ENCODE measurements at places on chromosomes 13 and 19.

DNA sequence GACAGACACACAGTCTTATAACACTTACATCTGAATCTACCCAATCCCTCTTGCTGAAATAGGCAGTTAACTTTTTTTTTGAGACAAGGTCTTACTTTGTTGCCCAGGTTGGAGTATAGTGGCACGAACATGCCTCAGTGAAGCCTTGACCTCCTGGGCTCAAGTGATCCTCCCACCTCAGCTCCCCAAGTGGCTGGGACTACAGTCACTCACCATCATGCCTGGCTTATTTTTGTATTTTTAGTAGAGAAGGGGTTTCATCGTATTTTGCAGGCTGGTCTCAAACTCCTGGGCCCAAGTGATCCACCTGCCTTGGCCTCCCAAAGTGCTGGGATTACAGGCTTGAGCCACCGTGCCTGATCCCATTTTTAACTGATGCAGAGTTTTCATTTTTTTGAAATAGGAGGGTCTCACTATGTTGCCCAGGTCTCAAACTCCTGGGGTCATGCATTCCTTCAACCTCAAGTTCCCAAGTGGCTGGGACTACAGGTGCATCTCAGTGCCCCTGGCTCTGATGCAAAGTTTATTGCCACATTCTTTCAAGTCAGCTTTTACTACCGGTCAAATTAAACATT is 7.6 kb downstream of the ELF1 start:
- DNase-seq, result no peak

- DNase-seq, result no peak
Observed at GRCh38 chr13:51765142-51765515, 38.8 kb downstream of the DHRS12 start.

DNA sequence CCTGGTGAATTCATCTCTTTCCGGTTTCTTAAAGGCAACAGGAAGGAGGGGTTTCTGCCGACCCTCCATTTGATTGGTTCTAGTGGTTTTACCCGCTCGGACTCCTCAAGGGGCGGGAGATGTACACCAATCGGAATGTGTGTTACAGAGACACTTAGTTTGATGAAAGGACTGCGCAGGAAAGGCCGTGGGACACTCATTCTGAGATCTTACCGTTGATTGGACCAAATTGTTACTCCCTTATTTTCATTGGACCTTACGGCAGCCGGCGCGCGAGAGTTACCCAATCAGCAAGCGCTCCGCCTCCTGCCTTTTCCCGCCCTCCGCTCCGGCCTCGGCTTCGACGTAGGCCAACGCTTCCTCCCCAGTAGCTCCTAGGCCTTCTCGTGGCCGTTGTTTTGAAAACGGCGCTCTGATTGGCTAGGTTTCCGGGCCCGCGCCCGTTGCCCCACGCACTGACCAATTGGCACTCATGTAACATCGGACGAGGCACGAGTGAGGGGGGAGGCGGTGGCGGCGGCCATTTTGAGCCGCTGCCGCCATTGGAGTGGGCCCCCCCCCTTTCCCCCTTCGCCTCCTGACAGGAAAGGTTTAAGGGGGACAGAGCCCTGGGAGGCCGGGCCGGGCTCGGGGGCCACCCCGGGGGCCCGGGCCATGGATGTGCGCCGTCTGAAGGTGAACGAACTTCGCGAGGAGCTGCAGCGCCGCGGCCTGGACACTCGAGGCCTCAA is at the start of gene HNRNPUL1:
TSS of gene HNRNPUL1 (plus strand) at position 523 of the 731 bp plus-strand sequence. CDS start at position 655, 132 bp downstream.
- peak; percentile 100 for DNase-seq

DNA sequence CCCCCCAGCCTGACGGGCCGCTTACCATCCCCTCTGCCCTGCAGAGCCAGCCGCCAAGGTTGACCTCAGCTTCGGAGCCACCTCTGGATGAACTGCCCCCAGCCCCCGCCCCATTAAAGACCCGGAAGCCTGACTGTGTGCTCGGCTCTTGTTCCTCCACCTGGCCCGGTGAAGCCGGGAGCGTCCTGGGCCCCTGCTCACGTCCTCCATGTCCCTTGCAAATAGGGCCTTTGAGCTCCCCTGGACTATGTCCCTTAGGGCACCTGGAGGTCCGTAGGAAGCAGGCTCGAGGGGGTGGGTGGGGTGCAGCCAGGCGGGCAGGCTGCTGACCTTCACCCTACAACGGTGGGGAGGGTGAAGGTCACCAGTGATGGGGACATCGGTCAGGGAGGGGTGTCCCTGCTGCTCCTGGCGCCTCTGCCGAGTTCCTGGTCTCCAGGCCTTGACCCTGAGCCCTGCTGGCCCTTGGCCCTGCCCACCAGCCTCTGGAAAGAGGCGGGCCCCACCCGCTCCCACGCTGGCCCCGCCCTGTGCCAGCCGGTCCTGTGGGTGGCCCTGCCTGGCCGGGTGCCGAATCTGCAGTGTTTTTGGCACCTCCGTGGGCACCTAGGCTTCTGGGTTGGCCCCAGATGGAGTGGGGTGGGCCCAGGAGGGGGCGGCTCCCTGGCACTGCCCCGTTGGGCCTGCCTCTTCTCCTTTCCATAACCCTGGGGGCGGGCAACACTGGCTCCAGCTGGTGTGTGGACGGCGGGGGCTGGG is 3.3 kb downstream of the ATP5F1D start:
- no peak for DNase-seq

DNA sequence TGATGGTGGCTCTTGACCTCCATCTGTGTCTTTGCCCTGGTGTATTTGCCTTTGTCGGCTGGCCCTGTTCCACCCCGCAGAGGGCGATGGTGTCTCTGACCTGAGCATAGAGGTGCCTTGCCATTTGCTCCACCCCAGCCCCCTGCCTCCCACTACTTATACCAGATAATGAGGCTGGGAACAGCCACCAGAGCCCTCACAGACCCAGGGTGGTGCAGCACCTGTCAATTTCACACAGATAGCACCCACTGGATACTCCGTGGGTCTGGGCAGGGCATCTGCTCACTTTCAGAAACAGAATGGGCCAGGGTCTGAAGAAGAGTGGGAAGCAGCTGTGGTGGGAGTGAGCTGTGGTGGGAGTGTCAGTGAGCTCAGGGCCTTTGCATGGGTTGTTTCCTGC is 4.1 kb downstream of the ZNF536 start:
- no peak for DNase-seq

DNA sequence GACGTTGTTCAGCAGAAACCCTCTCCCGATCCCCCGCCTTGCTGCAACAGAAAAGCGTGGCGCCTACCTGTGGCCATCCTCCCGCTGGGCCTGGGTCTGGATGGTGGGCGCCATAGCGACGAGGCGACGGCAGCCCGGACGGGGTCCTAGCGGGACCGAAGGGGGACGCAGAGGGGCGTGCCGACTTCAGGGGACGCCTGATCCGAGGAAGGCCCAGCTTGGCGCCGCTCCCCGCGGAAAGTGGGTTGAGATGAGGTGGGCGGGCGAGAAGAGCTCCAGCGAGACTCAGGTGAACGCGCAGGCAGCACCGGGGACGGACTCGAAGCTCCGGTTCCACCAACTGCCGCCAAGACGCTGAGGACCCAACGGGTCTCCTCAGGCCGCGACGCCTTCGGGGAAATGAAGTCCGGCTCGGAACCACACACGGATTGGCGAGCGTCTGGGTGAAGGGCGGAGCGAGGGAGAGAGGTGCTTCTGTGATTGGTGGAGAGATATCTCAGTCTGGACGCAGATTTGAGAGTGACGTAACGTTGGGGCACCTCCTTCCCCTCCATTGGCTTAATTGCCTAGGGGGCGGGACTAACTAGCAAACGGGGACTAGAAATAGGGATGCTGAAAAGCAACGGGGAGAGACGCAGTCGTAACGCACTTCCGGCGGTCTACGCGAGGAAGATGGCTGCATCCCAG is at the start of the genes MED29 and PAF1:
TSS of gene MED29 (plus strand) at position 628 of the 687 bp plus-strand sequence. CDS start at position 673, 45 bp downstream.
TSS of gene PAF1 (minus strand) at position 356 of the 687 bp plus-strand sequence. CDS start at position 114, 242 bp downstream.
- peak; percentile 100 for DNase-seq

DNA sequence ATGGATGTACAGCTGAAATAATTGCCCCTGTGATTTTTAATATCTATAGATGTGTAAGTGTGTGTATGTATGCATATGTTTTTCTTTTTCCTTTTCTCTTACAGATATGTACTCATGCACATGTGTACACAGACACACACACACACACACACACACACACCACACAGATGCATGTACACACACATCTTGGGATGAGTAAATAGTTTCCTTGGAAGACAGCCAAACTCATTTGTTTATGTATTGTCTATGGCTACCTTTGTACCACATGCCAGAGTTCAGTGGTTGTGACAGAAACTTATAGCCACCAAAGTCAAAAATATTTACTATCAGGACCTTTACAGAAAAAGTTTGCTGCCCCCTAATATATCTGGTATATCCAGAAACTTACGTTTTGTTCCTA is 192.6 kb downstream of the MAB21L1 start:
- no peak for DNase-seq

- no peak for DNase-seq
Observed at GRCh38 chr13:27374126-27374613, 50.2 kb upstream of the GTF3A start.

DNA sequence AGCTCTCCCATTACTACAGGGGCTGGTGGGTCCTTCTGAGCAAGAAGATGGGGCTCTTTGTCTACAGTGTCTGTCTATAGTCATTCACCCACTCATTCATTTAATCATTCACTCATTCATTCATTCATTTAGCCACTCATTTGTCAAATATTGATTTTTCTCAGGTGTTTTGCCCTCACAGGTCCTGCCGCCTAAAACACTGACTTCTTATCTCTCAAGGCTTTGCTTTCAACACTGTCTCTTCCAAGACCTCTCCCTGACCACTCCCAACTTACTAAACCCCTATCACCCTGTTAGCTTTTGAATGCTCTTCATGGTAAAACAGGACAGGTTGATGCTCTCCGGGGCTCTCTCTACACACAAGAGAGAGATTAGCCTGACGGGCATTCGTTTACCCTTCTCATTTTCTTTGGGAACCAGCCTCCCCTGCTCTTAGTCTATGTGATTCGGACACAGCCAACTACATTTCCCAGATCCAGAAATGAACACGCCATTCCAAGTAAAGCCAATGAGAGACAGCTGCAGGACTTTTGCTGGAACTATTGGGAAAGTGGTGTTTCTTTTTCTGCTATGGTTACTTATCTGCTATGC is 22.7 kb downstream of the FAM187B start:
- DNase-seq, result no peak

DNA sequence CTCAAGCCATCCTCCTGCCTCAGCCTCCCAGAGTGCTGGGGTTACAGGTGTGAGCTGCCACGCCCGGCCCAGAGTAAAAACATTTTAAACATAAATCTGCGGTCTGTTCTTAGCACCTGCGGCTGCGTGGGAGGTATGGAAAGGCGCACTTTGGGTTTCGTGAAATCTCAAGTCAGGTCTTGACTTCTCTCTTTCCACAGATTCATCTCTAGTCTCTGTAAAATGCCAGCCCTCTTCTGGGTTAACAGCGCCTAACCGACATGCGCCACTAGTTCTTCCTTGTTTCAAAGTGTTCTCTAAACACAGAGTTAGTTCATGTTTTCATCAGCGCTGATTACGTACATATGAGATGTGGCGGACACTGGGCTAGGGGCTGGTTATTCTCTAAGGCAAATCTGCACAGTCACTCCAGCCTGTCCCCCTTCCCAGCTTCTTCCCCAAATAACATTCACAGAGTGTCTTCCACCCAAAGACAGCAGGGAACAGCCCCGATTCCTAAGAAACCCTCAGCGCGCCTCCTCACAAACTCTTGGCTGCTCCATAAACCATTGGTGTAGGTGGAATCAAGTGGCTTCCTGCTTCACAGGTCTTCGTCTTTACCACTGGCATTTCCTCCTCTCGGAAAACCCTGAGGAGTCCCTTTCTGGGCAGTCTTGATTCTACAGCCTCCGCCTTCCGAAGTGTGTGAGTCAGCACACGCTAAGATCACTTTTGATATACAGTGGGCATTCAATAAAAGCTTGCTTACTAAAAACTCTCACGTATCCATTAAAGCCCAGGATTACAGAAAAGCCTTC is 1.4 kb downstream of the PARP4 start:
- DNase-seq, result peak; percentile 70

GRCh38 chr19:33245948-33246708 is 20.5 kb upstream of the SLC7A10 start:
- DNase-seq, result peak; percentile 37

GRCh38 chr13:109949397-109949796 is 163.0 kb upstream of the IRS2 start:
- DNase-seq, result no peak

GRCh38 chr19:11555246-11555645 is 3.8 kb downstream of the ELOF1 start:
- no peak for DNase-seq

DNA sequence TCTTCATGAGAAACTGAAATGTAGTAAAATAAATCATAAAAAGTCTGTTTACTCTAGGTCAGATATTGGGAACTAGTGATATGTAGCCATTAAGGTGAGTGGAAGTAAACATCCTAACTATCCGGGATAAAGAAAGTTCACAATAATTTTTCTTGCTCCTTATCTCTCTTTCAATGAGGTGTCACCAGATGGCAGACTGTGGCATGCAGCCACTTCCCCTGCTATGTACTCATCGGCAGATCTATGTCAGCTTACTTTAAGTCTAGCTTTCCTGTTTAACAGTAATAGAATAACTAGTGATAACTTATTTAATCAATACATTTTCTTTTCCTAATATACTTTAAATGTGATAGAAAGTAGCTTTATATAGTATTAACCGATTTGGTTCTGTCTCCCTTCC is 181.9 kb downstream of the NDFIP2 start:
- DNase-seq, result peak; percentile 8

DNA sequence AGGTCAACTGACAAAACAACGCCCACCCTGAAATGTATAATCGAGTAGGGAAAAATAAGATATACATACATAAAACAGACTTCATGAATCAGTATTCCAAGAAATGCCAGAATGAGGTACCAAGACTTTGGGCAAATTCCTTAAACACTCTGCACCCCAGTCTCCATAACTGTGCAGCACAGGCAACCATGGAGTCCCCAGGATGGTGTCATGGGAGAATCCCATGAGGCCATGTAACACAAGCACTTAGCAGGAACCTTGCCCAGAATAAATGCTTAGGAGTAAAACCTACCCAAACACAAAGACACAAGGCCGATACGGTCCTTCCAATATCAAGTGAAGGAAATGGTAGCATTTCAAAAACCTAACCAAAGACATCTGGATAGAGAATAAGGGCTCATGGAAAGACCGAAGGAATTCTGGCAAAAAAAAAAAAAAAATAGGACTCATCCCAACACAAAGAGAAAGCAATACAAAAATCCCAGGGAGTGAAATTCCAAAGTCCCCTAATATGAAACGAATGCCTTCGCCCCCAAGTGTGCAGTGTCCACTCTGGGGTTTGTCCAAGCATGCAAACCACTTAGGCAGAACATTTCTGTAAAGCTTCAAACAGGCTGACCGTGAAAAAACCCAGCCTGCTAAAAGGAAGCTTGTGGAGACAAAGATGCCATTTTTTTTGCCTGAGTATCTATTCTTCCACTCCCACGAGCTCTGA is 11.1 kb downstream of the ZC3H4 start:
- no peak for DNase-seq
